ENCODE measurements at places on chromosomes 2 and 18.

DNA sequence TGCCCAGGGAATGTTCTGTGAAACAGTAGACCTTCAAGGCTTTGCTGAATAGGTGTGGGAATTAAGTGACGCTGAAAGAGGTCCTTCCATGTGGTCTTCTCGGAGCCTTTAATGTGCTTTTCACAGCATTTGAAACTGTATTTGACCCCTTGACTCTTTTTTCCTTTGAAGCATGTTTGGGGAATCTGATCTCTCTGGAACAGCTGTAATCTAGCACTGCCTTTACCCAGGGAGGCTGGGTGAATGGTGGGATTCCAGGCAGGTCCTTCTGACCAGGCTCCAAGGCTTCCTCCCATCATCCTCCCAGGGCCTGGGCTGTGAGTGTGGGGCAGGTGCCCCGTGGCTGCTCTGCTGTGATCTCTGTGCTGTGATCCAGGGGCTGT, 4.2 kb downstream of the ZAP70 start:
- DNase-seq = no peak

DNA sequence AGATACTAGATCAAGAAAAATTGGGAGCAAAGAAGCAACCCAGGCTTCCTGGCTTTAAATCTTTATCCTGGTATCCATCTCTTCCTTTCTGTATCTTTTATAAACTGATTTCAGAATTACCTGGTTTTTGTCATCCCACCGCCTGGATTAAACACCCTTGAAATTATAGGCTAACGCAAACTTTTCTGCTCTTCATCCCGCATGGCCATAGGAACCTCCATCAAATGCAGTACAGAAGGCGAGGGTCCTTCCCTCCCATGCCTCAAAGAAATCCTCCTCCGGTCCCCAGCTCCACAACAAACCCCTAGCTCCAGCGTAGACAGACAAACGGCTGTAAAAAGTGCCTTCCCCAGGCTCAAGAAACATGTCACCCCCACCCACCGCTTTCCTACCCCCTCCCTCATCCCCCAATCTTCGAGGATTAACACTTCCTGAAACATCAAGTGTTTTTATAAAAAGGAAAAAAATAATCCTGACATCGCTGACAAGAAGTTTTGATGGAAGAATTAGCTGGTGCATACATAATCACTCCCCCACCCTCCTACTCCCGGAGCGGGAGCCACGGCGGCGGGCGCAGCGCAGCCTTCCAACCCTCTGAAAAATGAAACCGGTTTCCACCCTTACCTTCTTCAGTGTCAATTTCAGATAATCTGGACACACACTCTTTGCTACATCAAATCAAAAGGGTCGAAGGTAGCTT, 7.6 kb downstream of the DLX1 start:
- no peak for DNase-seq

DNA sequence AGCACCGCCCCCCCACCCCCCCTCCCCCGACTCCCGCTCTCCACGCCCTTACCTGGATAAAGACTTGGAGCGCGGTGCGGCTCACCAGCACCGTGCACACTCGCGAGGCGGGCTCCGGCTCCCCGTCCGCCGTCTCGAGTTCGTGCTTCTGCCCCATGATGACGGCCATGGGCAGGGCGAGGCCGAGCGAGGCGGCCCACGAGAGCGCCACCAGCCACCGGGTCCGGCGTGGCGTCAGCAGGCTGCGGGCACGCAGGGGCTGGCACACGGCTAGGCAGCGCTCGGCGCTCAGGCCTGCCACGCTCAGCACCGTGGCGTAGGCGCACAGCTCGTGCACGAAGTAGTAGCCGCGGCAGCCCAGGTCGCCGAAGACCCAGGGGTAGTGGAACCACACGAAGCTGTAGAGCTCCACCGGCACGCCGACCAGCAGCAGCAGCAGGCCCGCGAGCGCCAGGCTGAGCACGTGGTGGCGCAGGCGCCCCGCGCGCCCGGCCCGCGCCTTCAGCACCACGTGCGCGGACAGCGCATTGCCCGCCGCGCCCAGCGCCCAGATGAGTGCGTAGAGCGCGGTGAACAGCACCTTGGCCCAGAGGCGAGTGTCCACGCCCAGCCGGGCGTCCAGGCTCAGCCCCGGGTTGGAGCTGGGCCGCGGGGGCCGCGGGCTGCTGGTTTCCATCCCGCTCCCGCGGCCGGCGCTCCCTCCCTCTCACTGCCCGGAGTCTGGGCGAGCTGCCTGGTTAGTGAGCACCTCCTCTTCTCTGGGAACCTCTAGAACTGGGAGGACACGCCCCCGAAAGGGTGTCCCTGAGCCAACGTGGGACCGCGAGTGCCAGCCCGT, at the start of gene NTSR2:
NTSR2 (minus strand) TSS at position 742 of the 838 bp plus-strand sequence; CDS start at position 676, 66 bp downstream.
- peak; percentile 81 for DNase-seq

DNA sequence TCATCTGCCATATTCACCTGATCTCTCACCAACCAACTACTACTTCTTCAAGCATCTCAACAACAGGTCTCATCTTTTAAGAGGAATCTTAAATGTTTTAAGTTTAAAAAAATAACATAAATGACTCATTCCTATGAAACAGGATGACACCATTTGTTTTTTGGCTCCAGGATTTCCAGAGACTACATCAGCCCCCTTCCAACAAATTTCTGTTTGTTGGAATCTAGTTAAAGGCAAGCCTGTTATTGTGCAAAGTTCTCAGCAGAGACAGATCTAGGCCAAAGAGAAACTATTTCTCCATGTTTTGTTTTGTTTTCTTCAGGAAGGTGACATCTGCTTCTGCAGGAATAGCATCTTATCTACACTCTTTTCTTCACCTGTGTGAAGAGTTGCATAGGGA, 204.8 kb upstream of the SH3BP4 start:
- no peak for DNase-seq

GRCh38 chr18:9838144-9838877, 47.5 kb upstream of the TXNDC2 start:
- DNase-seq = peak; percentile 73

DNA sequence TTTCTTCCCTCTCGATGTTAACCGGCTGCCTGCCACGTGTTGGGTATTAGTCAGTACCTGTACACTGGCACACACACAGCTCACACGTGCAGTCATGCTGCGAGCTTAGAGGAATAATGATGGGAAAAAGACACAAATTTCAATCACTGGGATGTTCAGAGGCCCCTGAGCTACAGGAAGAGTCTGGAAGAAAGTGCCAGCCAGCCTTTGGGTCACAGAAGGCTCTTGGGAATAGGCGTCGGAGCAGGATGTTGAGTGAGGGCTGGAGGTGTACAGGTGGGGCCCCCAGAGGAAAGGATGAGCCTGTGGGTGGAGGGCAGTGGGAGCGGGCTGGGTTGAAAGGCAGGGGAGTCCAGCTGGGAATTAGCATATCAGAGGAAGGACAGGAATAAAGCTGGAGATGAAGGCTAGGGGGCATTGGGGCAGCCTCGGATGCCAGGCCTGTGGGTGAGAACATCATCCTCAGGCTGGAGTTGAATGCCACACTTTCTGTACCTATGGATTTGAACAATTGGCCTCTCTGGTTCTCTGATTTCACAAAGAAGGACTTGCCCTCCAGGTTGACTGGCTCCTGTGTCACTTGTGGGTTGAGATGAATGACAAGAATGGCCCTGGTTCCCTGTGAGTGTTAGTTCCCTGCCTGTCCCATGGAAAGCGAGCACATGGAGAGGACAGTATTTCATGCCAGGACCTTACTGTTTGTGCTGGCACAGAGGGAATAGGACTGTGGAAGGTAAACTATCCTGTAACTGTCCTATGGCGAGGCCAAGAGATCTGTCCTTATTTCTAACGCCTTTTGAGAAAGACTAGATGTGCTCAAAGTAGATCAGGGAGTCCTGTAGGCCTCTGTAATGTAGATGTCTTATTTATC, 40.6 kb downstream of the GREB1 start:
- no peak for DNase-seq

- DNase-seq = no peak
These were observed 290.7 kb upstream of the DDX18 start for GRCh38 chr2:117523711-117524238.

- DNase-seq = peak; percentile 26
These were observed 170.5 kb upstream of the DOK6 start for GRCh38 chr18:69230204-69230603.

DNA sequence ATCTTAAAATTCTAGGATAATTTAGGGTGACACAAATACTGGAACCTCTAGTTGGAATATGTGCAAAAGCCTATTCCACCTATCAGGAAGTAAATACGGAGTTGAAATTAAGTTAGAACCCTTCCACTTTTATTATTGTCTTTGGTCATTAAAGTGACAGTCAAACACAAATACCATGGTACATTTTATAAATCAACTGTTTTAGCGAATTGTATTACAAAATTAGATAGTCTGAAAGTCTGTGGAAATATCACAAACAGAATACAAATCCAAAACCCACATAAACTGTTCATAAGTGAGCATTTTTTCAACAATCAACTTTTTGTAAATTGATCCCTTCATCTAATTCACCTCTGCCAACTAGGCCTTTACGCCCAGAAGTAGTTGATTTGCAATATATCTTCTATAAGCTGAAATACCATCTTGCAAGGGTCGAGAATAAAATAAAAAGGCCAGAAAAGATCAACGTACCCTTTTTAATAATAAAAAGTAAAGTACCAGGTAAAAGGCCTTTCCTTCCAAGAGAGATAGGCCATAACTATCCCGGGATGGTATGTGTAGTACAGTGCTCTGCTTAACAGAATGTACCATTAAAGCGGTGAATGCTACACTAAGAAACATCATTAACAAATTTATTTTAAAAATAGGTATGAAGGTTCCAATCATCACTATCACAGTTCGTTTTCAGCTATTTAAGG, 1.3 kb downstream of the USP34 start:
- DNase-seq = no peak
